Stimulated activated CD4-positive, alpha-beta T cell treated with anti-CD3 and anti-CD28 coated beads, Interleukin-12 subunit alpha, Interleukin-12 subunit beta, amount 100 ng/mL, for 24 hours (primary cell): ENCODE measurements at places on chromosomes 7 and 10.

GRCh38 chr10:114990586-114990985 lies 52.6 kb downstream of the TRUB1 start:
- DNase-seq: no peak

DNA sequence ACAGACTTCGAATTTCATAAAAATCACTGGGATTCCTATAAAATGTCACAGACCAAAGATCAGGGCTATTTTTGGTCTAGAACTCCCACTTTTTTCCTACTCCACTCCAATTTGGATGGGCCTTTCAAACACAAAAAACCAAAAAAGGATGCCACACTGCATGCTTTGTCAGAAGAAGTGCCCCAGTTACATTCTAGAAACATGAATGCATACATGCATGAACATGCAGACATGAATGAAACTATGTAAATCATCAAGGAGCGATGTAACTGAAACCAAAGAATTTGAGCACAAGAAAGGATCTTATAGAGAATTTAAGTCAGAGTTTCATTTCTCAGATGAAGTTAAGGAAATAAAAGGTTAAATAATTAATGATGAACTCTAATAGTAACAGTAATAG lies 31.8 kb upstream of the FAM133B start:
- no peak for DNase-seq

- DNase-seq: no peak
Measured at GRCh38 chr7:264541-265191, 25.3 kb upstream of the FOXL3 start.

- no peak for DNase-seq
Measured at GRCh38 chr7:27375958-27376357, 133.4 kb downstream of the EVX1 start.

GRCh38 chr10:78277314-78278057 lies 243.8 kb downstream of the RPS24 start:
- no peak for DNase-seq

- DNase-seq: no peak
Measured at GRCh38 chr10:93293999-93294398, 188.1 kb downstream of the MYOF start.

GRCh38 chr10:112442063-112442462 lies 4.7 kb downstream of the ZDHHC6 start:
- no peak for DNase-seq

GRCh38 chr7:107691716-107692115 lies 31.1 kb downstream of the SLC26A4 start:
- no peak for DNase-seq
